A549 treated with CORT108297 at 1 μM for 4 hours (cell line): ENCODE measurements at places on chromosomes 2 and 18. TPM values are rescaled to one million over a fixed set of nuclear protein-coding genes. Genes with fewer than 3 reads are reported as not detected.

The ATG9A gene
- 44.9 to 51.0 TPM (median 49.9 TPM) in 5 replicates for total RNA-seq

The C2orf69 gene
- 6.6 to 8.6 TPM (median 8.4 TPM) in 5 replicates for total RNA-seq

The GPBAR1 gene
- 0.08 to 0.17 TPM (median 0.11 TPM) in 5 replicates for total RNA-seq

The DSEL gene
- total RNA-seq: 0.27 to 0.40 TPM (median 0.34 TPM) in 5 replicates

The TMEM163 gene
- 0.08 to 0.15 TPM (median 0.09 TPM) in 5 replicates for total RNA-seq

The GCKR gene
- 0.13 to 0.58 TPM (median 0.30 TPM) in 5 replicates for total RNA-seq

The CRYBA2 gene
- total RNA-seq: not detected in 5 replicates

The SCYGR4 gene
- total RNA-seq: not detected in 5 replicates

The STARD6 gene
- total RNA-seq: 0.15 TPM in 1 of 5 replicates, not detected in the others

The LYPD6B gene
- total RNA-seq: 0.12 TPM in 1 of 5 replicates, not detected in the others

The AFF3 gene
- 0.01 to 0.16 TPM (median 0.06 TPM) in 5 replicates for total RNA-seq

The MARCHF4 gene
- 40.0 to 54.4 TPM (median 45.6 TPM) in 5 replicates for total RNA-seq

The IL1R1 gene
- 22.9 to 40.2 TPM (median 34.7 TPM) in 5 replicates for total RNA-seq

The TMSB10 gene
- 7,983 to 8,915 TPM (median 8,638 TPM) in 5 replicates for total RNA-seq

The CAPN14 gene
- total RNA-seq: 0.02 to 0.07 TPM (median 0.03 TPM) in 4 of 5 replicates, not detected in the other

The PFN4 gene
- 0.77 to 1.9 TPM (median 1.2 TPM) in 5 replicates for total RNA-seq

The NMUR1 gene
- total RNA-seq: 0.03 TPM in 1 of 5 replicates, not detected in the others

The CTAGE1 gene
- 0.05 TPM in 1 of 5 replicates, not detected in the others for total RNA-seq

The CCDC148 gene
- 0.22 to 0.45 TPM (median 0.39 TPM) in 5 replicates for total RNA-seq

The SLC30A3 gene
- 2.4 to 4.1 TPM (median 3.9 TPM) in 5 replicates for total RNA-seq

The HRH4 gene
- not detected in 5 replicates for total RNA-seq

The ASTL gene
- total RNA-seq: not detected in 5 replicates

The SMAD4 gene
- 42.7 to 59.7 TPM (median 57.0 TPM) in 5 replicates for total RNA-seq

The ASPRV1 gene
- 0.14 to 0.43 TPM (median 0.23 TPM) in 5 replicates for total RNA-seq

The LAMA1 gene
- total RNA-seq: 0.03 to 0.17 TPM (median 0.07 TPM) in 5 replicates

The PRKAG3 gene
- total RNA-seq: not detected in 5 replicates

The HOXD11 gene
- 6.2 to 9.1 TPM (median 7.8 TPM) in 5 replicates for total RNA-seq

The CNTNAP5 gene
- total RNA-seq: not detected in 5 replicates

The MC2R gene
- not detected in 5 replicates for total RNA-seq

The UGT1A4 gene
- 0.06 to 0.08 TPM (median 0.07 TPM) in 3 of 5 replicates, not detected in the others for total RNA-seq

The TDRD15 gene
- not detected in 5 replicates for total RNA-seq

The CNRIP1 gene
- 1.8 to 2.4 TPM (median 2.1 TPM) in 5 replicates for total RNA-seq

The SGPP2 gene
- total RNA-seq: 0.21 to 0.33 TPM (median 0.27 TPM) in 5 replicates
